OCI-LY7 (cell line): ENCODE measurements at places on chromosomes 7 and 10.

DNA sequence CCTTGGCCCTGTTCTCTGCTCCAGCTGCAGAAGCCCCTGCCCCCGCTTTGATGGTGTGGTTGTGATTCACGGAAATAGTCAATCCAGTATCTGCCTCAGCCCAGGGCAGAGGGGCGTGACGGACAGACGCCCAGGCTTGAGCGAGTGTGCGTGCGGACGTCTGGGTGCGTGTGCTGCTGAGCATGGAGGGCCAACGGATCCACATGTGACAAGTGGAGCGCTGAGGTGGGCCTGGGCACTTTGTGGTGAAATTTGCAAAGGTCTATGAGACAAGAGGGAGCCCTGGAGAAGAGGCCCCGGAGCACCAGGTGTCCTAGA lies 94.4 kb downstream of the WDR37 start:
- no peak for DNase-seq

DNA sequence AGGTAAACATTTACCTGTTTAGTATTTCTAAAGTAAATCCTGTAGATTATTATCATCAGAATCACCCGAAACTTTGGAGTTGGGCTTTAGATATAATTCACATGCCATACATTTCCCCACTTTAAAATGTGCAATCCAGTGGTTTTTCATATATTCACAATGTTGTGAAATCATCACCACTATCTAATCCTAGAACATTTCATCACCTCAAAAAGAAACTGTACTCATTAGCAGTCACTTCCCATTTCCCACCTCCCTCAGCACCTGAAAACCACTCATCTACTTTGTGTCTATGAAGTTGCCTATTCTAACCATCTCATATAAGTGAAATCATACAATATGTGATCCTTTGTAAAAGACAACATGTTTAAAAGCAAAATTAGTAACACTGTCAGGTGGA lies 182.6 kb downstream of the FZD1 start:
- no peak for DNase-seq

GRCh38 chr7:130845581-130846085 lies 111.6 kb upstream of the KLF14 start:
- DNase-seq, result no peak

DNA sequence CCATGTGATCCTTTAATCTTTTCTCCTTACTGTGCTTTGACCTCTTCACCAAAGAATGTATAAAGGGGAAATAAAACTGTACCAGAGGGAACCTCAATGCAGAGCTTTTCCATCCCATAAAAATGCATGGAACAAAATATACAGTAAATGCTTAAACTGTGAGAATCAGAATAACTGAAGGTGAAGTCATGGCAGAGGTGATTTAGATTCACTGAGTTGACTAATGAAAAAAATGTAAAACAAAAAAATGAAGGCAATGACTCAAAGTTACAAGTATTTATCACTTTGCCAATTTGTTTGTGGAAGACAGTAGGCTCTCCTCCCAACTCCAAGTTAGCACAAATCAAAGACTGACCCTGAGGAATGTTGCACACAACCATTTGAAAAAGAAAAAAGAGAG lies 1331.6 kb upstream of the SORCS1 start:
- DNase-seq, result no peak

DNA sequence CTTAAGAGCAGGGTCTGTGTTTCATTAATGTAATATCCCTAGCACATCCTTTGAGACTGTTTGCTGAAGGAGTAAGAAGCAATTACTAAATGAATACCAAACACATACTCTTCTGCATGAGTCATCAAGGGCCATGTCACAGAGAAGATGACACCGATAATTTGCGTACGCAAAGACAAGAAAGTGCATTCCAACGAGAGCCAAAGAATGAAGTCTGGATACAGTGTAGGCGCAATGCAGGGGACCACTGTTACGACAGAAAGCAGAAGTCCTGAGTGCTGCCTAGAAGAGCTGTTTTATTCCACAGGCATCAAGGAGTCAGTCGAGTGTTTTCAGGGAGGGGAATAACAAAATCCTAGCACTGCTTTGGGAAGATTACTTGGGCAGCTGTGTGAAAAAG lies 62.7 kb downstream of the VPS41 start:
- no peak for DNase-seq

DNA sequence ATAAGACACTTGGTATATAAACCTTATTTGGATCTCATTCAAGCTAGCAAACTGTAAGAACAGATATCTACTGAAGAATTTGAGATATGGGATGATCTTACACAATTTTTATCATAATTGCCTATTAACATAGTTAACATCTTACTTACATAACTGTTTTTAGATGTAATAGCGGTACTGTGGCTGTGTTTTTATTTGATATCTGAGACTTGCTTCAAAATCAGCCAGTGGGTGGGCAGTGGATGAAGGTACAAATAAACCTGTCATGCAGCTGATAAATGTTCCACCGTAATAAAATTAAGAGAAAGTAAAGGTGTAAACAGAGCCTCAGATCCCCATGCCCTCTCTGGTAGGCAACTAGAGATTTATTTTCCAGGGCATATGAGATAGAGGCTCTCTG lies 28.4 kb upstream of the PTPRN2 start:
- no peak for DNase-seq

DNA sequence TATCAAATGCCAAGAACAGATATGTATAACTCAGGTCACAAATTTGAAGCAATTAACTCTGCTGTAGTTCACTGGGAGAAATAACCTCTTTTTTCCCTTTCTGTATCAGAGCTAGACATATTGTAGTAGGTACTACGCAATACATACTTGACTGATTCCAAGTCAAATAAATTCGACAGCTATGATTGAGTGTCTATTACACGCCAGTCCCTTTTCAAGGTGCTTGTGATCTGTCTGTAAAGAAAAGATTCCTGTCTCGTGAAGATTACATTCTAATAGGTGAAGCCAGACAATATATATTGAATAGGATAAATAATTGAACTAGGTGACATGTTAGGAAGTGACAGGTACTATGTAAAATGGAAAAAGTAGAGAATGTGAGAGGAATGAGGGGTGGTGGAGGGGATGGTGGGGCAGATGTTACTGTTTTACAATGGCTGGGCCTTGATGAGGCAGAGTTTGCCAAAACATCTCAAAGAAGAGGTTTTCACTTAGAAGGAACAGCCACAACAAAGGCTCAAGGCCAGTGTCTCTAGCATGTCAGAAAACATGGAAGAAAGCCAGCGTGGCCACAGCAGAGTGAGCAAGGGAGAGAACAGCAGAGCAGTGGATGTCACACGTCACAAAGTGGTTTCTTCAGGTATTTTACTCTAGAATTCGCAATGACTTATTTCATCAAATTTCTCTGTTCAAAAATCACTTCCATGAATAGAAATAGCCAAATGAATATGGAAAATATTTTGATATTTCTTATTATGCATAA lies 282.6 kb upstream of the CACNA2D1 start:
- DNase-seq, result no peak
